Activated CD8-positive, alpha-beta T cell treated with anti-CD3 and anti-CD28 coated beads for 36 hours (primary cell): ENCODE measurements at places on chromosomes 4 and X. TPM values are rescaled to one million over a fixed set of nuclear protein-coding genes. Genes with fewer than 3 reads are reported as not detected.
A peak's percentile ranks its signal among the peaks of the same experiment; 100 is the strongest.

Gene TMEM47
- not detected for total RNA-seq

Gene TMEM154
- total RNA-seq = 17.5 TPM

Gene HHIP
- total RNA-seq = not detected

- peak; percentile 25 for DNase-seq
Observed at GRCh38 chr4:24657768-24658617, 73.6 kb upstream of the DHX15 start.

DNA sequence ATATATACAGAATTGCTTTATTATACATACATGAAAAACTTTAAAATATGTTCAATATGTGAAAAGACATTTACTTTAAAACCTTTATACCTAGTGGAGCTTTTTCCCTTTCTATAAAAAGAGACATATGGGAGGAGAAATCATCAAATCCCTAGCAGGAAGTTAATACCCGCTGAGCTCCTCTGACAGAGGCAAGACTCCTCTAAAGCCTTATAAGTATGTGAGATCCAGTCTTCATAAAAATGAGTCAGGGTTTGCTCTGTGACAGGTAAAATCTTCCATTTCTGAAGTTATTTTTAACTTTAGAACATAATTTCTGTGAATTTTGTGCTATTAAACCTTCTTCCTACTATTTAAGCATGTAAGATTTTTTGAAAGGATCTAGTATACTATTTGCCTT, 634.4 kb upstream of the AADAT start:
- DNase-seq = no peak

DNA sequence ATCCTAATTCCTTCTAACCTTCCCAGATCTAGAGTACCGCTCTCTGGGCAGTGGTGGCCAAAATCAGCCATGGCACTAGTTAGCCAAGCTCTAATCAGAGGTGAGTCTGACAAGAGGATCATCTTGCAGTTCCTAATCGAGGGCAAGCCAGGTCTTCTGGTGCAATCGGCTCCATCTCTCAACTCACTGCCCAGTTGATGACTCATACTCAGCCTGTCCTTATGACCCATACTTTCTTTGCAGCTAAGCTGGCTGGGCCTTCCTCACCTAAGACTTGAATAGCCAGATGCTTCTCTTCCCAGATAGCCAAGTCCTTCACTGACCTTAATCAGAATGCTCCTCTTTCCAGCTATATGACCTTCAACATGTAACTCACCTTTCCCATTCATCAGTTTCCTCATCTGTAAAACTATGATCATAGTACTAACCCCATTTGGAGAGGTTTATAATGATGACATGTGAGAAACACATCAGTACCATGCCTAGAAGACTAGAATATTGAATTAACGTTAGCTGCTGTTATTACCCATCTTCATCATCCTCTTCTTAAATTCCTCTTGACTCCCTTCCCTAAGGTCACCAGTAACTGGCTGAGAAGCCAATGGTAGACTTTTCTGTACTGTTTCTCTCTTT, 57.1 kb downstream of the RELL1 start:
- no peak for DNase-seq

GRCh38 chrX:9835585-9836210, 49.5 kb downstream of the SHROOM2 start:
- DNase-seq = no peak

GRCh38 chr4:140995058-140995457, 138.2 kb downstream of the RNF150 start:
- no peak for DNase-seq

- no peak for DNase-seq
Observed at GRCh38 chr4:54852054-54852453, 194.3 kb downstream of the KIT start.

DNA sequence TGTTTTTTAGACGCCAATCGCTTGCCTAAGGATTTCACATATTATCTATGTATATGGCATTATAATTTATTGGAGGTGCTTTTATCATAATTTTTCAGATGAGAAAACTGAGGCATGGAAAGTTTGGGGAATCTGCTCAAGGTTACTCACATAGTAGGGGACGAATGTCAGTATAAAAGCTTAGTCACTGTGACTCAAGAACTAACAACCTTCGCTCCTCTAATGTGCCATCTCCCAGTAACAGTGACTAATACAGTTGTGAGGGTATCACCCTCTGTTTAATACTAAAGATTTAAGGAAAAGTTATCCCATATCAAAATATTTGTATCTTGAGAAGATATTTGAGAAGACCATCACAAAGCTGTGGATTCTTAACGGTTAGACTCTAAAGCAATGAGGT, 353.1 kb upstream of the SPOCK3 start:
- no peak for DNase-seq

GRCh38 chr4:37219242-37219641, 25.3 kb upstream of the NWD2 start:
- no peak for DNase-seq
